ENCODE measurements at places on chromosomes 4 and X.

GRCh38 chr4:42425146-42426065 lies 28.1 kb downstream of the SHISA3 start:
- DNase-seq, result no peak

DNA sequence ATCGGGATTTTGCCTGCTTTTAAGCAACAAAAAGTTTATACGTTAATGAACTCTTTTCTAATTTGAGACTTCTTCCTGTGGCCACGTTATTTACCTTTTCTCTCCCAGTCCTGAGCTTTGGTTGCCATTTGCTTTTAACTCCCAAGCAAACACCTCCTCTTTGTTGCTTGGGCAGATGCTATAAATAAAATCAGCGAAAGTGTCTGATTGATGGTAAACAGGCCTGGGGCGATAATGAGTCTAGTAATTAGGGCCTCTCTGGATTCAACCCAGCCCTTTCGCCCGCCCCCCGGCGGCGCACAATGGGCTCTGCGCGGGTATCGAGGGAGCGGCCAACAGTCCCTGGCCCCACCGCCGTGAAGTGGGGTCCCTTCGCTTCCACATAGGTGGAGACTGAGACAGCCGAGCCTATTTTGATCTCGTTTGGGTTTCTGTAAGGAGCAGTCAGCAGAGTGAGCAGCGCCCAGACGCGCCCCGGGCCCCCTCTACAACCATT lies 790 bp downstream of the CLGN start:
- DNase-seq, result no peak

GRCh38 chr4:6910340-6910959 lies 824 bp downstream of the TBC1D14 start:
- DNase-seq, result no peak

DNA sequence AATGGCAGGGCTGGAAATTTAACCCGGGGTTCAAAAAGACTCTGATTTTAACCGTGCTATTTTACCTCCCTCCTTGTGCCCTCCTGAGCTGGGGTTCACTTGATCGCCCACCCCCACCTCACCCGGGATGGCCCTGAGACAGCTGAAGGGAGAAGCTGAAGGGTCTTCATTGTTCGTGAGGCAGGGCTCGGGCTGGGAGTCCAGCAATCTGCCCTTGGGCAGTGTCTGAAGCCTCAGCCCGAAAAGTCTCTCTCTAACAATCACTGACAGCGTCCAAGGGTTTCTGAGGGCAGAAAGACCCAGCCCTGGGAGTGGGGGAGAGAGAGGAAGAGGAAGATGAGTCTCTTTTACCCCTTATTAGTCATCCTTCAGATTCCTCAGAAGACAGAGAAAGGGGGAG lies 39.4 kb upstream of the PHOX2B start:
- no peak for DNase-seq

DNA sequence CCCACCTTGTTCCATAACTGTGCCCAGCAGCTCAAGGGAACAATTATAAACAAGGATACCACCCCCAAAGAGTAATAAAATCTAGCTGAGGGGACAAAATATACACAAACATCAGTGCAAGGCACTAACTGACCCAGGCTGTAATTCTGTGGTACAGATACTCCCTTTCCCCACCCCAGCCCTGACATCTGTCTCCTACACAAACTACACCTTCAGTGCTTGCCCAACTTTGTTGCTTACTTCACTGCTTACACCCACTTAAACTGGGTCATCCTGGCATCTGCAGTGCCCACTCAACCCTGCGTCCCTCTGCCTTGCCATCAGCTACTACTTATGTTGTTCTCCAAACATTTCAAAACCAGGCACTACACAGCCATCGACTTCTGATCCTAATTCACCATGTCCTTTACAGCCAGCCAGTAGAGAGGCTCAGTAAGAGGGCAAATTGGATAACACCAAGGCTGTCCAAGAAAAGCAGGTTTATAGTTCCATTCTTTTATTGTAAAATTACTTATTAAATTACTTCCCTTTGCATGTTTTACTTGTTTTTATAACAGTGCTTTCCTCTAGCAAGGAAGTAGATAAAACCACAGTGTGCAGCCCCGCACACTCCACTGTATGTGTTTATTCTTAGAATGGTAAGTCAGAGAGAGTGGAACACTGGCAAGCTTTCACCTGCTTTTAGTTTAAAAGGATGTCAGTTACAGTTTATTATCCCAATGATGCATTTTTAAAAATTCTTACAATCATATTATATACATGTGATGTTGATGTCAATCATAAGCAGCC lies 149.6 kb downstream of the INPP4B start:
- DNase-seq, result no peak

GRCh38 chrX:39170464-39170863 lies 369.2 kb downstream of the MID1IP1 start:
- no peak for DNase-seq

Data from activated CD8-positive, alpha-beta memory T cell treated with anti-CD3 and anti-CD28 coated beads, Interleukin-2, amount 50 U/mL, for 4 hours (primary cell).